ENCODE measurements at places on chromosomes 16 and 17.
A peak's percentile ranks its signal among the peaks of the same experiment; 100 is the strongest.

- DNase-seq, result no peak
Observed at GRCh38 chr16:22317625-22318024, 20.4 kb downstream of the POLR3E start.

DNA sequence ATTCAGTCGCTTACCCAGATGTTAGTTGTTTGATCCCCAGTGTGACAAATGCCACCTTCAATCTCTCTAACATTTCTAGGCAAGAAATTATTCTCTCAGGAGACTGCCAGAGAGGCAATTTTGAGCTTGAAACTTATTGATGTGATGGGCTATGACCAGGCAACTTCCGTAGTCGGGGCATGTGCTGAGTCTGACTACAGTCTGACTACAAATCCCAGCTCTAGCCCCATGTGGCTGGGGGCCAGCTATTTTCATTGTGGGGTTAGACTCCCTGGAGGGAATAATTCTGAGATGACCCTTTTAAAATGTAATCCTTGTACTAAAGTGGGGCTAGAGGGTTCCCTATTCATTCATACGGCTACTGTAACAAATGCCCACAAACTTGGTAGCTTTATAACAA, 65.9 kb downstream of the RBFOX1 start:
- DNase-seq, result no peak

- no peak for DNase-seq
Observed at GRCh38 chr17:82215095-82215971, 2.7 kb upstream of the CCDC57 start.

DNA sequence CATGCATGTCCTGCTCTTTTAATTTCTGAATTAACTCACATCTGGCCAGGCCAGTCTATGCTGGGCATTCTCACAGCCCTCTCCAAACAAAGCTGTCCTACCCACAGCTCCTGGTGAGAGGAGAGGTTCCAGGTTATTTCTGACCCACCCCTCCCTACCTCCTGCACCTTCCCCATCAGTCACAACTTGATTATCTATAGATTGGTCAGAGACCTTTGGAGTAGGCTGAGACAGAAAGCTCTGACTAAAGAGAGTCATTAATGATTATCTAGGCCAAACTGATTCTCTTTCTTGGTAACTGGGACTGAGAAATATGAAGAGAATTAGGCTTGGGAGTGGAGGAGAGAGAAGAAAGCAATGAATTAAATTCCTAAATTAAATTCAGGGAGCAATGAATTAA, 1.4 kb upstream of the KRT222 start:
- DNase-seq, result no peak

GRCh38 chr17:79046916-79047280, 22.9 kb downstream of the C1QTNF1 start:
- DNase-seq, result peak; percentile 89

DNA sequence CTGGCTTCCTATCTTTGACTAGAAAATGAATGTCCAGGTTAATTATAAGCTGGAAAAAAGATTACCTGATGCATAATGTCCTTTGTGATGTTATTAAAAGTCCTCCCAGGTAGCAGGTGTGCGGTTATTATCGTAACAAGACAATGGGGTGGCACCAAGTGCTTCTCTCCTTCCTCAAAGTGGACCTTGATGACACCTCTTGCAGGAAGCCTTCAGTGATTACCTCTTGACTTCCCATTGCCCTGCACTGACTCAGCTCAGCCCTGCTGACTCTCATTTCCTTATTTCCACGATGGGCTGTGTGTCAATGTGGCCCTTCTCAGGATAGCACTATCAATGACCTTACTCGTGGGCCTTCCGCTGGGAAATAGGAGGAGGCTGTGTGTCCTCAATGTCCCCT, 477.4 kb upstream of the CCL2 start:
- DNase-seq, result no peak

GRCh38 chr17:74545843-74546230, at the start of gene CD300C:
CD300C (minus strand) TSS chr17:74546115; CDS start chr17:74545782, 333 bp downstream.
- no peak for DNase-seq

DNA sequence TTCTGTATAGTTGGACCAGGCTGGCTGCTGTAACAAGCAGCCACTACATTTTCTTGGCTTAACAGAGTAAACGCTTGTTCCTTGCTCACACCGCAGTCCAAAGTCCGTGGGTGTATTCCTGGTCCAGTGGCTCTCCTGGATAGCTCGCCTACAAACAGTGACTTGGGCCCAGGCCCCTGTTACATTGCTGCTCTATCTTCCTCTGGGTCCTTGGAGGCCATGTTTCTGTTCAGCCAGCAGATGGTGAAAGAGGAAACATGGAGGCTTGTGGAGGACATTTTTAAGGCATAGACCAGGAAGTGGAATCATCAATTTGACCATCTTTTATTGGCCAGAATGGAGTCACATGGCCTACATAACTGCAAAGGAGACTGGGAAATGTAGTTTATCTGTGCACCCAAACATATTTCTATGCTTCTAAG, 55.1 kb downstream of the ATP2C2 start:
- peak; percentile 66 for DNase-seq

All from NCI-H524 treated with DMSO at 0.1 percent for 48 hours (cell line).